DMS 273 treated with DMSO at 0.1 percent for 48 hours (cell line): ENCODE measurements at places on chromosomes 12 and 14.

GRCh38 chr14:52422650-52423356, 108.7 kb downstream of the PTGER2 start:
- no peak for DNase-seq

- no peak for DNase-seq
Observed at GRCh38 chr12:111426344-111427185, 20.8 kb downstream of the SH2B3 start.

DNA sequence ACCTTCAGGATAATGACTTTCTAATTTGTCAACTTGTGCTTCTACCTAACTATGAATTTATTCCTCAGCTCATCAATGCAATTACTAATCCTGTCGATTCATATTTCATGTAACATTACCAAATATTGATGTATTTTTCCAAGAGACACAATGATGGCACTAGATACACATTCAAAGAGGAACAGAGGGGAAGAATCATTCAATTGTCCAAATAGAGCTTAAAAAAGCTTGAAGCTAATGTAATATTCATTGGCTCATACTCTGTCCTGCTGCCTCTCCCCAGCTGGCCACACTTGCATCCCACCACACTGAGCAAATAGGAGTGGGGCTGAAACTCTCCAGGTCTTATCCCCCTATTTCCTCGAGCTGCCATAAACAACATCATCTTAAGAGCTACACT, 9.3 kb downstream of the TESPA1 start:
- no peak for DNase-seq

DNA sequence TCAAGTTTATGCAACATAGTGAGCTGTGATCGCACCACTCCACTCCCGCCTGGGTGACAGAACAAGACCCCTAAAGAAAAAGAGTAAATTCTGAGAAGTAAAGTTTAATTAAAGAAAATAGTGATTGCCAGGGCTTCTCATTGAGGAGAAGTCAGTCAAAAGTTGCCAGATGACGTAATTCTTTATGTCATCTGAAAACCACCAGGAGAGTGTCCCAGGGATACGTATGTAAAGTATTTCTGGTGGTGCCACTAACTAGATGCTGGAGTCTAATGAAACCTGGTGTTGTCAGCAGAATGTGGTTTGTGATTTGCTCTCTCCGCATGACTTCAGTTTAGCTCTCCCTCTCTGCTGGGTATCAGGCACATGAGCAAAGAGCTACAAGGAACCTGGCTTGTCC, 392.5 kb downstream of the DPF3 start:
- DNase-seq, result no peak

- no peak for DNase-seq
Observed at GRCh38 chr14:102050625-102051024, 36.2 kb downstream of the HSP90AA1 start.

DNA sequence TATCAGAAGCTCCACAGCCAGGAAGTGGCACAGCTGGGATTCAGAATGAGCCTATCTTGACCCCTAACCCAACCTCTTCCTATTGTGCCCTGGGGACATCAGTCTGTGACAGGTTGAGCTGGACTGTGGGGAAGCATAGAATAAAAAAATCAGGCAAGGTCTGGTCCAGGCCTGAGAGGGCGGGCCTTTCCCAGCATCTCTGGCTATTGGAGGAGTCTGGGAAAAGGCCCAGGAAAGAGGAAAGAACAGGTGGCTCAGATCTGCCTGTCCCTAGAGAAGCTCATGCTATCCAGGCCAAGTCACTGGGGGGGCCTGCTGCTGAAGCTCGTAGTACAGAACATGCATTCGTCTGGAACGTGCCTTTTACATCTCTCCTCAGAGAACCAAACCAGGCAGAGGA, 100.5 kb downstream of the PPM1H start:
- DNase-seq, result no peak

- DNase-seq, result no peak
Observed at GRCh38 chr14:84436528-84436927, 1093.4 kb upstream of the FLRT2 start.

DNA sequence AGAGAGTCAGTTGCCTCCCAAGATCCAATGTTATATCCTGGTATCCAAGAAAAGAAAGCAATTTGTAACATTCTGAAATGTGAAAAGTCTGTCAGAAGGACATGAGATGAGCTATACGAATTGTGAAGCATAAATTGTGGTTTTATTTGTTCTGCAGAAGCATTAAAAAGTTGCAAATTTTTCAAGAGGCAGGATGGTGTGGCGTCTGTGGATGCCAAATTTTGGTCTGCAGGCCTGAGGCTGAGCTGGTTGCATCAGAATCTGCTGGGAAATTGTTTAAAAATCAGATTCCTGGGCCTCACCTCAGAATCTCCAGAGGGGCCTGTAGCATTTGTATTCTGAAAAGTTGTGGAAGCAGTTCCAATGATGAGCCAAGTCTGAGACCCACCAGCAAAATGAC, 284.7 kb downstream of the NUAK1 start:
- DNase-seq, result no peak

DNA sequence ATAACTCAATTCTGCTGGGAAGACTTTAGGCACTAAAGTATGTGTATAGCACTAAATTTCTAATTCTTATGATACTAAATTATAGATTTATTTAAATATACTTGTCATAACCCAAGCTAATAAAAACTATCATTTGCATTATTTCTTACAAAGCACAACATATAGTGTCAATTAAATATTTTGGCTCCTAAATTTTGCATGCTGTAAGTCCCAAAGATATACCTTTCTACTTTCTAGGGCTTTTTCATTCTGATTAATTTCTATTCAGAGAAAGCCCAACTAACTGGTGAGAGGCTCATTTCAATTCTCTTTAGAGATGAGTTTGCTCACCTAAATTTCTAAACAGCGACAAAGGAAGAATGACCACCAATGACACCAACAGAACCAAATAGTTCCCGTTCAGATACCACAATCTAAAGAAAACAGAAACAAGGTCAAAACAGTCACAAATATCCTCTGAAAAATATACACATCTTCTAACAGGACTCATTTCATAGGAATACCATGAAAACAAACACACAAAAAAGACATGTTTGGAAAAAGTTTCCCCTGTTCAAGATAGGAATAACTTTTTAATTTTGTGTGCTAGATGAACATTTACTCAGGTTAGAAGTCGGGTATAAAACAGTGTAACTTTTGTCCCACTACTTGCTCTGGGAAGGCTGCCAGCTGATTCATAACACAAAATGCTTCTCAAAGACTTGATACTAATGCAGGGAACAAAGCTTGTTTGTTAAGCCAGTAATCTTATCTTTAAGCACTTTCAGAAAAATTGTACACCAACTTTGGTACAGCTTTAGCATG, 7.6 kb downstream of the SLC38A2 start:
- no peak for DNase-seq

GRCh38 chr14:20671597-20672283, 12.6 kb upstream of the RNASE4 start:
- DNase-seq, result no peak

DNA sequence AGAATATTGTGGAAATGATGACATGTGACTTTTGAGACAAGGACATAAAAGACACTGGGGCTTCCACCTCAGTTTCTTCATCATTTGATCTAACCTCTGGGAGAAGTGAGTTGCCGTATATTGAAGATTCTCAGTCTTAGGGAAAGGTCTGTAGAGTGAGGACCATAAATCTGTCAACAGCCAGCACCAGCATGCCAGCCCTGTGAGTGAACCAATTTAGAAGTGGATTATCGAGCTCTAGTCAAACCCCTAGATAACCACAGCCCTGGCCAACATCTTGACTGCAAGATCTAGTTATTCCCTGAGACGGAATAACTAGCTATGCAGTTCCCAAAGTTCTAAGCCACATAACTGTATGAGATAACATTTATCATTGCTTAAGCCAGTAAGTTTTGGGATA, 108.8 kb upstream of the PTPRR start:
- DNase-seq, result no peak

GRCh38 chr14:73634011-73634833, 10.6 kb upstream of the DNAL1 start:
- no peak for DNase-seq

- DNase-seq, result no peak
Observed at GRCh38 chr12:89239534-89239933, 112.8 kb downstream of the DUSP6 start.

GRCh38 chr12:109982210-109982609, 14.0 kb downstream of the GIT2 start:
- DNase-seq, result no peak

DNA sequence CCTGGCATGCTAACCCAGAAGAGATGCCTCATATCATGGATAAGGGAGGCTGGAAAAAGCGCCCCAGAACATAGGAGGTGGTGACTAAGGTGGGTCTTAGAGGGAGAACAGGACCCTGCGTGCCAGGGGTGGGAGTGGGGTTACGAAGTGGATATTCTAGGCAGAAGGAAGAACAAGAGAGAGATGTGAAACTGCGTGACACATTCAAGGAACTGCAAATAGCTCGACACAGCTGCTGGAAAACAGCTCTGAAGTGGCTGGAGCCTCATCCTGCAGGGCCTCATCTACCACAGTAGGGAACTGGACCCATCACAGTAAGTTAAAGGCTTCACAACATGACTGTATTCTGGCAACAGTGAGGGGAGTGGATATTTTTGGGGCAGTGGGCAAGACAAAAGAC, 61.1 kb downstream of the RNF34 start:
- DNase-seq, result no peak

DNA sequence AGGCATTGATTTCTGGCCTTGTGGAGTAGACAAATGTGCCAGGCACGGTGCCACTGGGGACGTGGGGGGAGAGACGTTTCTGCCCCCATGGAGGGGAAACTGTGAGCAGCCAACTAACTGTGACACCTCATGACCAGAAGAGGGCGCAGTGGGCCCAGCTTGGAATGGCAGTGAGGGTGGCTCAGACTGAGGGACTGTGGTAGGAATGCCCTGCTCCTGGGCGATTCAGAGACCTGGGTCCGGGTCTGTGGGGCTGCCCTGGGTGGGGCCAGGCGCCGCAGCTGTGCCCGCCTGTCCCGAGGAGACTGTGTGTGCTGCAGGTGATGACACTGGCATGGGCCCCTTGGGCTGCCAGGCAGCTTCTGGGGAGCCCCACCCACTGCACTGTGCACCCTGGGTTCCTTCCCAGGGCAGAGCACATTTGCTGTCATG, 60.6 kb downstream of the SLC25A47 start:
- DNase-seq, result peak; percentile 12

GRCh38 chr12:92365333-92365732, 219.7 kb upstream of the BTG1 start:
- no peak for DNase-seq

DNA sequence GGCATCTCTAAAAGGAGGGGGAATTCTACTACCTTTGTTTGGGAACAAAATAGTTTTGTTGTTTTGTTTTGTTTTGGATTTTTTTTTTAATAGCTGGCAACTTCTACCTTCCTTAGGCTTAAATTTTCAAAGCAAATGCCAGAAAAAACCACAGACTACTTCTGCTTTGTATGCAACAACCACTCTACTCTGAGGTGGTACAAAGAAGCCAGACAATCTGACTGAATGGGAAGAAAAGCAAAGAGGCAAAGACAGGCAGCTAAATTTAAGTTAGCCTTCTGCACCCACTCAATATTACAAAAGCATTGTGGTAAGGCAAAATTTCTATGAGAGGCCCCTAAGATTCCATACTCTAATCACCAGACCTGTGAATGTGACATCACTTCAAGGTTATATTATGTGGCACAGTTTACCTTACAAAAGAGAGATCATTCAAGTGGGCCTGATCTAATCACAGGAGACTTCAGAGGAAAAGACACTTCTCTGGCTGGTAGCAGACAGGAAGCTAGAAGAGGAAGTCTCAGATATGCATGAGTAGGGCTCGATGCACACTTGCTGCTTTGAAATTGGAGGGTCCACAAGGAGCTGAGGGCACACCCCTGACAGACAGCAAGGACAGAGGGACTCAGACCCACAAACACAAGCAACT, 566.6 kb downstream of the RPS29 start:
- DNase-seq, result no peak

- DNase-seq, result no peak
Observed at GRCh38 chr14:32259368-32260013, 56.4 kb upstream of the RNU6-8 start.

DNA sequence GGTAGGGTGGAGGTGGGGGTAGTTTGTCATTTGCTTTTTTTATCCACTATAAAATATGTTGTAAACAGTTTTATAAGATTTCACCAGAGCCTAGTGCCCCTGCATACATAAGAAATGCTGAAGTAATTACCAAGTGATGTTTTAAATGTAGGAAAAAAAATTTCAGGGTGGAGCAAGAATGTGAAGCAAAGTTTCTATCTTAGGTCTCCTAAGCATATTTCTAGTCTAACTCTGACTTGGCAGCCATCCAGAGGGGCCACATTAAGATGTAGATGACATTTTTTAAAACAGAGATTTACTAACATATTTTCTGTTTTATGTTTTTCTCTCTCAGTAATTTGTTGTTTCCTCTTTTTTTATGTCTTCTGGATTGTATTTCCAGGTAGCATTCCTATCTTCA, 15.8 kb upstream of the KRAS start:
- DNase-seq, result no peak

DNA sequence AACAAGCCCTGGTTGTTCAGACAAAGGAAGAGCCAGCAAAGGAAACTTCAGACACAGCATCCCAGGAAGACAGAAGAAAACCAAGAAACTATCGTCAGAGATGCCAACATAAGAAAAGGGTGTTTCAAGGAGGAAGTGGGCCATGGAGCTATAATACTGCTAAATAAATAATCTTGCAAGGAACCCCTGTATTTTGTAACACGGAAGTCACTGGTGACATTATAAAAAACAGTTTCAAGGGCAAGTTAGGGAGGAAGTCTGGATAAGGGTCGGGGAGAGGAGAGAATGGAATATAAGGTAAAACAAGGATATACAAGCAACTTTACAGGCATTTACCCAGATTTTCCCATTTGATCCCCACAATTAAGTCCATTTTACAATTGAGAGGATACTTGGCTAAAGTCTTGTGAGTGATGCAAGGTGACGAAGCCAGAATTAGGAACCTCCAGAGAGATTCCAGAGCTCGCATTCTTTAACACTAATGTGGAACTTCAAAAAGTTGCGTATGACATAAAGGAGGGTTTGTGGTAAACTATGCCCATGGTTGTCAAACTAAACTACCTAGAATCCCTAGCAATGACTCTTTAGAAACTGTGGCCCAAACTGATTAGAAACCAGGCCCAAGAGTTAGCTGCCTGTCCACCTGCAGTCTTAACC, 46.4 kb downstream of the PPM1H start:
- DNase-seq, result no peak

DNA sequence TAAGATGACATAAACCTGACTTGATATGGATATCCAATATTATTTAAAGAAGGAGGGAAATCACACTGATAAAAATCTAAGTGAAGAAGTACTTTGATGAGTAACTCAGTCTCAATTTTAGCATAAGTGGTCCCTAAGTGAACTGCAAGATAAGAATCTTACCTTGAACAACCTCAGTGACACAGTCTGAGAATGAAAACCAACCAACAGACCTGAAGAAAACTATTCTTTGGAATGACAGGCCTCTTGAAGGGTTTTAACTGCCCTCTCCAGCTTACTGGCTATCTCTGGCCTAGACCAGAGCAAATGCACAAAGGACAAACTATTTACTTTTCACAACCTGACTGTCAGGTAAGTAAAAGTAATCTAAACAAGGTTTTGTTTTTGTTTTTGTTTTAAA, 44.7 kb downstream of the CPM start:
- DNase-seq, result no peak
